ENCODE measurements at places on chromosomes 16 and 17.

DNA sequence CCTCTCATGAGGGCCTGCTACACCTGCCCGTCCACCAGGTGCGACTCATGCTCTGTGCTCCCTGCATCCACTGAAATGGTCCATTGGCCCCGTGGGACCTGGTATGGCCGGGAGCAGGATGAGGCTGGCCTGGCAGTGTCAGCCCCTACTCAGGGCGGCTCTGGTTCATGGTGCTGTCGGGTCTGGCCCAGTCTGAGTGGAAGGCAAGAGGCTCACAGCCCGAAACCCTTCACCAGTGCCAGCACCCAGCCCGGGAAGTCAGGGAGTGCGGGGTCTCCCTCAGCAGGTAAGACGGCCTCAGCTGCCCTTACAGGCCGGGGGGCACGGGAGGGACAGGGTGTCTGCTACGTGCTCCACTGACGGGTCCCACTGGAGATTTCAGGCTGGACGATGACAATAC lies 40.5 kb upstream of the RASD1 start:
- DNase-seq = no peak

GRCh38 chr17:42568341-42569111 lies 1.6 kb downstream of the MLX start:
- DNase-seq = no peak

DNA sequence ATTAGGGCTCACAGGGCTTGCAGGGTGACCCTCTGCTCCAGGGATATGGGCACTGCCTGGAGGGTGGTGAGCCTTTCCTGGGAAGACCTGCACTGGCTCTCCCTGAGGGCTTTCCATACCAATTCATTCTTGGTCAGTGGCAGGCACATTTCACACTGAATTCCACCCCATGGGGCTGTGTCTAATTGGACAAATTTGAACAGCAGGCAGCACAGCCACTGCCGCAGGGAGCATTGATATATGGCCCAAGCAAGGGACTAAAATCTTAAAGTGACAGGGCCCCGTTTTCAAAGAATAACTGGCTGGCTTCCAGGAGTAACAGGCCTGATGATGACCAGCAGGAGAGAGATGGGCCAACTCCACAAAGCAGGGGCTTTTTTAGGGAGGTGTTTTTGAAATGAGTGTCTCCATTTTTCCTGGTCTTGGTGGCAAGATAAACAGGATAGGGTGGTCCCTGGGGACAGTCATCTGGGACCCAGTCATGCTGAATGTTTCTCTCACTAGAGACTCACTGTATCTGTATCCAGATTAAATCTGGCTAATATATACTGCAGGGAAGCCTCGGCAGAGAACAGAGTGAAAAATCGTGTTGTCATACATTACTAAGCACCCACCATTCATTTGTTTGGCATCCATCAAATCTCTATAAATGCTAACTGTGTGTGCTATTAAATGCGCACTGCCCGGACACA lies 74.1 kb upstream of the TBX2 start:
- no peak for DNase-seq

DNA sequence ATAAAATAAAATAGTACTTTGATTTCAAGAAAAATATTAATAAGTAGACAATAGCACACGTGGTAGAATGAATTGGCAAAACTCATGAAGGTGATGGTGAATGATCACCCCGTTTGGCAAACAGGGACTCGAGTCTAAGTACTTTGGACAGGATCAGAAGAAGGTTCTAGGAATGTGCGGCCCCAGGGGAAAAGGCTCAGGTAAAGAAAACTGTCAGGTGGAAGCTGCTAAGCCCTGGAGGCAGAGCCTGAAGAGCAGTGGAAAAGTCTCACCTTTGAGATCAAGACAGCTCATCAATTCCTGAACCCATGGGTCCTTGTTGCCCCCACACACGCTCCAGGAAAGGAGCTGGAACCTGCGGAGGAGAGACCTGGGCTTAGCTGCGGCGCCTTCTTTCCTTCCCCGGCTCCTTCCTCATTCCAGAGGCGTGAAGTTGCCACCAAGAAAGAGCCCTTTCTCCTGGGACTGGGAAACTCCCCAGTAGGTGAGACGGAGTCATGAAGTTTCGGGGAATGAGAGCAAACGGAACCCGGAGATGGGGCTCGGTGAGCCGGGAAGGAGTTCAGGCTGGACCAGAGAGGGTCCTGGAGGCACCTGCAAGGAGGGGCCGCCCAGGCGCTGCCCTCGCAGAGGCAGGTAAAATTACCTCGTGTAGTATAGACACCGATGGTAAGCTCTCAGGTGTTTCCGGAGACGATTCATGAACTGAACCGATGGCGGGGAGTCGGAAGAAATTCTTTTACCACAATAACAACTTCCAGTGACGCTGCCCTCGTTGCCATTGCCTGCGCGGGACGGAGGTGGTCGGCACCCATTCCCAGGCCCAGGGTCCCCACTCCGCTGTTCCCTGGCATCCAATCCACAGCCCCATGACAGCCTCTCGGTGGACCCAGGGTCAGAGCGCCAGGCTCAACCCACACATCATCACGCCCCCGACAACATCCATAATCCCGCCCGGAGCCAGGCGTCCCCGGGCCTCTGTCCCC lies 1.2 kb upstream of the ZMYND15 start:
- no peak for DNase-seq

DNA sequence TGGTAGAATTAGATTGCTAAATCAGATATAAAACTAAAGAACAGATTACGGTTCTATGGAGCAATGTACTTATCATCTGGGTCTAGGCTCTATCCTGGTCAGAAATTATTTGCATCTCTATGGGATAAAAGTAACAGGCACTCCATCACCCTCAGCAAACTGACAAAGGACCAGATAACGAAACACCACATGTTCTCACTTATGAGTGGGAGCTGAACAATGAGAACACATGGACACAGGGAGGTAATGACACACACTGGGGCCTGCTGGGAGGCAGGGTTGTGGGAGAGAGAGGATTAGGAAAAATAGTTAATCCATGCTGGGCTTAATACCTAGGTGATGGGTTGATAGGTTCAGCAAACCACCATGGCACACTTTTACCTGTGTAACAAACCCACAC lies 61.9 kb downstream of the MPHOSPH6 start:
- DNase-seq = no peak

GRCh38 chr17:43578699-43579565 lies 32.8 kb upstream of the ETV4 start:
- DNase-seq = no peak

GRCh38 chr17:73646409-73647300 lies 2.4 kb upstream of the SDK2 start:
- peak; percentile 28 for DNase-seq

GRCh38 chr16:57603115-57604024 lies 25.1 kb upstream of the ADGRG1 start:
- DNase-seq = no peak

- no peak for DNase-seq
These were observed 3.0 kb upstream of the MXRA7 start for GRCh38 chr17:76713765-76714164.

DNA sequence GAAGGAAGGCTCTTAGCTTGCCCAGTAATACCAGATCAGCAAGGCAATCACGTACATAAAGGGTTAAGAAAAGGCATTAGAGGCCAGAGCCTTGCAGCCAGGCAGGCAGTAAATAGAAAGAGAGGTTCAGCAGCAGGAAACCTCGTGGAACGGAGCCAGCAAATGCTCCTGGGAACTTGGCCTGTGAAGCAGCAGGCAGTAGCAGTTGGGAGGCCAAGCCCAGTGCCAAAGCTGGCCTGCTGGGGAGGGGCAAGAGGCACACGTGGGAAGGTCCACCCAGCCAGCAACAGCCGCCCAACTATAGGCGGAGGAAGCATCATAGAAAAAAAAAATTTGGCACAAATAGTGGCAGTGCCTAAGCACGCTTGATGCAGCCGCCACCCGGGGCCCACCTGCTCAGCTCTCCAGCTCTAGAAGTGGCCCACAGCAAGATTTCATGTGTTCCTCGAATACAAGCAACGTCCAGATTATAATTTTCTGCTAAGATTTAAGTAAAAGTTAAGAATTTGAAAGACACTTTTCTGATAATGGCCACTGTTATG lies 2339.5 kb downstream of the TP53TG3F start:
- no peak for DNase-seq

DNA sequence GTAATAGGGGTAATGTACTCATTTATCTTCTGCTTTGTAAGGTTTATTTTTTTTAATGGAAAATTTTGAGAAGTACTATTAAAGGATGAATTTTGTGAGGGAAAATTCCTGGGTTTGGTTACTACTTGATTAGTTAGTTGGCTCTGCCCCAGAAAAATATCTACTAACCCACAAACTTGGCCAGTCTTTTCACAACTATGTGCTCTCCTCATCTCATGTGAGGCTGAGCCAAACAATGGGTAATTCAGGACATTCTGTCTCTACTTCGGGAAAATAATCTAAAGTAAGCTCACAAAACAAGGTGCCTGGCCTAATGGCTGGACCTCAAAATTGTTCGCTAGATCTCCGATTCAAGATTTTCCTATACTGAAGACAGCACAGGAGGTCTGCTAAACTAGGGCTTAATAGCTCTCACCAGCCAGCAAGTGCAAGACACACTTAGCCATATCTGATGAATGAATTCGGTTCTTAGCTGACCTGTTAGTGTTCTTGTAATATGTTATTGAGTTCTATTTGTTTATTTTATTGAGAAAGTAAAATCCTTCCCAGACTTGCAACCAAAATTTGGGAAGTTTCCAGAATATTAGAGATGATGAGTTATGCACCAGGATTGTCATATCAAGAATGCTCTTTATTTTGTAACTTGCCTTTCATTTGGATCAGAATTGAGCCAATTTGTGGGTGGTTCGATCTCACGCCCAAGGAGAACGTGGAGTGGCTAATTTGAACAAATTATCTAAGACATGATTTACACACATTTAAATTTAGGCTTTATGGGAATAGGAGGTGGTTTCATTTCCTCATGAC lies 5.7 kb downstream of the KCNJ16 start:
- no peak for DNase-seq

DNA sequence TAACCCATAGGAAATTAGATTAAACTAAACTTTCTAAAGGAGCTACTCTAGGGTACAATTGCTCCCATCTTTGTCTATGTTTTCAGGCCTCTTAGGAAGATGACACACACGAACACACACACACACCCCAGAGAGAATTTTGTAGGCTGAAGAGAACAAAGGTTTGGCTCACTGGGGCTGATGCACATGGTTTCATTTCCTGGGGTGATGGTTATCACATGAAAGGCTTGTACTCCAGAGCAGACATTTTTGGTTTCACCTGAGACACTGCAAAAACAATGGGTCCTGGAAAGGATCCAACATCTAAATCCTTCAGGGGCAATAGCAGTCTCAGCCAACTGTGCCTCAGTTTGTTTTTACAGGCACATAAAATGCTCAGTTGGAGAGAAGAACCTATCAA lies 62.8 kb downstream of the GRB7 start:
- DNase-seq = peak; percentile 40

- DNase-seq = no peak
These were observed 2.1 kb downstream of the MPO start for GRCh38 chr17:58278661-58279015.

- DNase-seq = no peak
These were observed 45.1 kb downstream of the IRX6 start for GRCh38 chr16:55369151-55369550.

DNA sequence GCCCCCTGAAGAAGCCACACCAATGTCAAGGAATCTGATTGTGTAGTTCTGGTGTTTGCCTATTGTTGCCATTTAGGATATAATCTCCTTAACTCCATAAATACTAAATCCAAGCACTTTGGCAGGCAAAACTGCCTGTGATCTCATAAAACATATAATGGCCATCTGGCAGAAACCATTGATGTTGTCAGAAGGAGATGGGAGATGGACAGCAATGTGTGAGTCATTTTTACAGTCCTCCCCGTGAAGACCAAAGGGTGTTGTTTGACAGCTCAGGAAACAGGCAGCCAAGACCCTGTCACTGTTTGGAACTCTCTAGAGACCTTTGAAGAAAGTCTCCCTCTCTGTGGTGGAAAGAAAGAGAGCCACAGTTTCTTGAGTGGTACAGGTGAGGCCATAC lies 454.1 kb downstream of the HS3ST3B1 start:
- no peak for DNase-seq

- DNase-seq = no peak
These were observed 18.6 kb downstream of the COG7 start for GRCh38 chr16:23434380-23434779.

DNA sequence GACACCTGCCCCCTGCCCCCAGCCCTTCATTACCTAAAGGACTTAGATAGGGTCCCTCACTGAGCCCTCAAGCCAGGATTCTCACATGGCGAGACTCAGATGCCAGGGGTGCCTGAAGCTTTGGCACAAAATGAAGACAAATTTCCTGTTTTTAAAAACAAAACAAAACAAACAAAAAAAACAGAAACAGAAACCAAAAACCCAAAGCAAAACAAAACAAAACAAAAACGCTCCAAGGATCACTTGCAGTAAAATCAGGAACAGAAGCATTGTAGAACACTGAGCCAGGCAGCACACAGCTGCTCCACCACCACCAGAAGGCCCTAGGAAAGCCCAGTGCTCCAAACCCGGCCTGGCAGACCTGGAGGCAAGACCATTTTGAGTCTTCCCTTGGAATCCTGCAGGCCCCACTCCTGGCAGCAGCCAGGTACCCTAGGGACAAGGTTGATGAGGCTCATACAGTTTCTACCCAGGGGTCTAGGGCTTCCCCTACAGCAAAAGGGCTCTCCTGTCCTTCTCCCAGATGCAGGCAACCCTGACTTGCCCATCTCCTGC lies 20.8 kb downstream of the MYO18A start:
- DNase-seq = no peak

- peak; percentile 45 for DNase-seq
These were observed 47.7 kb downstream of the BEAN1 start for GRCh38 chr16:66474750-66475199.

- no peak for DNase-seq
These were observed 45.4 kb upstream of the ARL4D start for GRCh38 chr17:43353393-43353792.

GRCh38 chr16:67419931-67420330 lies 3.7 kb upstream of the ZDHHC1 start:
- no peak for DNase-seq

- no peak for DNase-seq
These were observed 35.0 kb upstream of the SLC5A10 start for GRCh38 chr17:18916816-18917500.

DNA sequence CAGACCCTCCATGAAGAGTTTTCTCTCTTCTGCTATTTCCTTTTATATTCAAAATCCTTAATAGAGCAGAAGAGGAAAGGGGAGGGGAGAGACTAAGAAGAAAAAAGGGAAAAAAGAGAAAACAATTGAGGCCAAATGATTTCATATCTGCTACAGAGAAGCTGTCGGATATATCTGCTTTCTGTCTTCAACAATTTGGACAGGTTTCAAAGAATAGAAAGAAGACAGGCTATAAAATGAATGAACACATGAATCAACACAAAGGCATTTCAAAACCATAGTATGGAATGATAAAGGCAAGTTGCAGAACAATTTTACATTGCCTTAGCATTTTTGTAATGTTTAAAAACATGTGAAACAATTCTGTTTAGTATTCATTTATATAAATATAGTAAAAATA lies 4.7 kb upstream of the CMTR2 start:
- DNase-seq = no peak

- no peak for DNase-seq
These were observed 100.8 kb downstream of the SDR42E1 start for GRCh38 chr16:81910366-81910885.

Data from activated CD8-positive, alpha-beta memory T cell treated with anti-CD3 and anti-CD28 coated beads, Interleukin-2, amount 50 U/mL, for 4 hours (primary cell).